ENCODE measurements at places on chromosomes 6 and 20.
A peak's percentile ranks its signal among the peaks of the same experiment; 100 is the strongest.

GRCh38 chr6:16602035-16602434 is 159.2 kb downstream of the ATXN1 start:
- DNase-seq = no peak
- H3K27me3 ChIP-seq = no peaks in the 10 kb centered on the region
- no peak overlapping the region for H3K27ac ChIP-seq
- no peak overlapping the region for H3K4me3 ChIP-seq

DNA sequence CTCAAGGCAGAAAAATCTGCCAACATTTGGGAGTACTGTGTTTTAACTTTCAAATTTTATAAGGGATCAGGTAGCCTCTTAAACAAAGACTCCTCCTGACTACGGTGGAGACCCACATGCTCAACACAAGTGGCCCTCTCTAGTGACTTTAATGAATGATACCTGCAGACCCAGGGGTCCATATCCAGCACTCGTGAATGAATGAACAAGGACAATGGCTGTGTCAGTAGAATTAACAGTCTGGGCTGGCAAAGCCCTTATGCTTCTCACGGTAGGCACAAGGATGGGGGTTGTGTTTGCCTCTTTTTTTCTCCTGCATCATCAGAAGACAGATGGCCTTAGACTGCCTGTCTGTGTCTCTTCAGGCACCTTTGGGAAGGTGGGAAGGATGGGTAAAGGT is 112.6 kb upstream of the TRAF3IP2 start:
- peaks cover 23% of the 10 kb centered on the region for H3K36me3 ChIP-seq
- no peak overlapping the region for H3K4me3 ChIP-seq
- no peak overlapping the region for H3K27ac ChIP-seq
- H3K27me3 ChIP-seq = no peaks in the 10 kb centered on the region

DNA sequence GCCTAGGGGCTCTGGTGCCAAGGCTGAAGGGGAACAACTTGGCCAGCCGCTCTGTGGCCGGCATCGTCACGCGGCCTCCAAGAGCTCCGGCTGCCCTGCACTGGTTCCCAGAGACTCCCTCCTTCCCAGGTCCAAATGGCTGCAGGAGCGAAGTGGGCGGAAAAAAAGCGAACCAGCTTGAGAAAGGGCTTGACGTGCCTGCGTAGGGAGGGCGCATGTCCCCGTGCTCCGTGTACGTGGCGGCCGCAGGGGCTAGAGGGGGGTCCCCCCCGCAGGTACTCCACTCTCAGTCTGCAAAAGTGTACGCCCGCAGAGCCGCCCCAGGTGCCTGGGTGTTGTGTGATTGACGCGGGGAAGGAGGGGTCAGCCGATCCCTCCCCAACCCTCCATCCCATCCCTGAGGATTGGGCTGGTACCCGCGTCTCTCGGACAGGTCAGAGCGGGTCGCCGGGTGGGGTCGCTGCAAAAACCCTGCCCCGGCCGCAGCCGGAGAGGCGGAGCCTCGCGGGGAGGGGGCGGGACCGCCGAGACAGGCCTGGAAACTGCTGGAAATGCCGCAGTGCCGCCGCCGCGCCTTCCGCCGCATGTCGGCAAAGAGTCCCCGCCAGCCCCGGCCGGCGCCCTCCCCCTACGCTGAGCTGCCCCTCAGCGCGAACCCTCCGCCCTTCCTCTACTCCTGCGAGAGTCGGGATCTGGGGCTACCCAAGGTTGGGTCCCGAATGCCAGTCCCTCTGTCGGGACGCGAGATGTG is 814 bp upstream of the HSP90AB1 start:
- DNase-seq = peak; percentile 95
- peaks cover 33% of the 10 kb centered on the region for H3K36me3 ChIP-seq
- H3K4me1 ChIP-seq = peaks cover 15% of the 10 kb centered on the region
- H3K27ac ChIP-seq = peak overlapping the region; percentile 79
- H3K27me3 ChIP-seq = no peaks in the 10 kb centered on the region
- peak overlapping the region; percentile 91 for H3K4me3 ChIP-seq

DNA sequence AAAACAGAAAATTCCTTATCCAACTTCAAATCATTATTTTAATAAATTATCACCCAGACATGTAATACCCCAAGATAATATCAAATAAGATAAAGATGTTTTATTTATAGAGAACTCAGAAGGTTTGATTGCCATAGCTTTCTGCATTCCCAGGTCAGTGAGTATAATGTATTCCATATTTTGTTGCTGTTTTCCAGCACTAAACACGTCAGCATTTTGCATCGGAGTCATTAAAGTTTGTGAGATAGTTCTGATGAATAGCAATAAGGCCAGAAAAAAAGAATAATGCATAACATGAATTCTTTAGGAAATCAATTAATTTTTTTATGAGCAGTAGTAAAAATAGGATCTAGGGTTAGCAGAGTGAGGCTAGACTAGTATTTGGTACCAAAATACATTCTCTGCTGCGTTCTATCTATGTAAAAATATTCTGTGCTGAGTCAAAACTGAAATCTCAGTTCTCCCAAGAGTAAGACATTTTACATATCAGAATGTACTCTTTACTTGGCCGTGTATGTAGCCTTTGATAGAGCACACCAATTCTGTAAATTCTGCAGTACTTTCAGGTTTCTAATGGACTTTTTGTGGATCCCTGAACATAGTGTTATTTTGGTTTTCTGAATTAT is 269.9 kb upstream of the AGPAT4 start:
- H3K27ac ChIP-seq = no peak overlapping the region
- no peak overlapping the region for H3K4me3 ChIP-seq
- H3K4me1 ChIP-seq = peaks cover 15% of the 10 kb centered on the region
- no peaks in the 10 kb centered on the region for H3K27me3 ChIP-seq
- no peaks in the 10 kb centered on the region for H3K36me3 ChIP-seq

Measured in neuronal stem cell (in vitro differentiated cells).